Stimulated activated CD8-positive, alpha-beta memory T cell treated with anti-CD3 and anti-CD28 coated beads, Interleukin-12 subunit alpha, Interleukin-12 subunit beta, amount 100 ng/mL, for 4 hours (primary cell): ENCODE measurements at places on chromosomes 11 and 22.

DNA sequence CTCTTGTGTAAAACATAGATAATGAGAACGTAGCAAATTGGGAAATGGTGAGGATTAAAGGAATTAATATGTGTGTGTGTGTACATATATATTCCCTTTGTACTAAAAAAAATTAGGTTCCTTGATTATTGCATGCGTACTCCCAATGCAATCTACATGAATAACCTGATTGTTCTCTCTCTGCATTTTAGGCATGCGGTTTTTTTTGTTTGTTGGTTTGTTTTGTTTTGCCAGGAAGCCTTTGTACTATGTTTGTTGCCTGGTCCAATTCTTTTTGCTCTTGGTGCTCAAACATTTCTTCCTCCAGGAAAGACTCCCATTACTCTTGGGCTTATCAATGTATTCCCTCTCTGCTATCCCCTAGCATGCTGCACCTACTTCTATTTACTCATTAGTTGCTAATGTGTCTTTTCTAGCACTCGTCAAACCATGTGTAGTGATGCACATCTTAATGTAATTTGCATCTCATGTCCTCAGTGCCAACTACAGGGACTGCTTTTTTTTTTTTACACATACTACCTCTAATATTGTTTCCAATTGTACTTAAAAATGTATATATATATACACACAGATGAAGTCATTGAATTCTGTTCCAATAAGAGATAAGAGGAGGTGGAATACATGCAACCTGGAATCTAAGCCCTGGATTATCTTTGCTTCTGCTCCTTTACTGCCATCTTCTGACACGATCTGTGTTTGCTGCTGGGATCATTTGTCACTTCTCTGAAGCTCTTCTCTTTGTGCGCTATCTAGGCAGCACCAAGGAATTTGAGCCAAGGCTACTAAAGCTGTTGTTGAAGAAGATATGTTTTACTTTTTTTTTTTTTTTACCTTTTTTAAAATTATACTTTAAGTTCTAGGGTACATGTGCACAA lies 197.2 kb upstream of the ANO3 start:
- no peak for DNase-seq

- no peak for DNase-seq
Measured at GRCh38 chr11:86740628-86741483, 59.5 kb upstream of the PRSS23 start.

- DNase-seq = no peak
Measured at GRCh38 chr11:862081-862661, 19.5 kb downstream of the TSPAN4 start.

DNA sequence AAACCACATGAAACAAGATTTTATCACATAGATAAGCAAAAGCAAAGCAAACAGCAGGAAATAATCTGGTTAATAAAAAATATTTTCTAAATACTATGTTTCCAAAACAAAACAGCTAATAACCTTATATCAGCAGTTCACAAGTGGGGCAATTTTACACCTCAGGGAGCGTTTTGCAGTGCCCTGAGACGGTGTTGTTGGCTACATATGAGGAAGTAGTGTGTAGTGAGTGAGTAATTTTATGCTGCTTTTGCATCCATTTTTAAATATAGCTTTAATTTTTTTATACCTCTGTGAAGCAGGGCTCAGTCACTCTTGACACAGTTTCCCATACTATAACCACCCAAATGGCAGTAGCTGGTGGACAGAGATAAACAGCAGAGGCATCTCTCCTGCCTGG lies 438.5 kb upstream of the B3GAT1 start:
- DNase-seq = no peak

- no peak for DNase-seq
Measured at GRCh38 chr11:75615751-75616150, 53.1 kb downstream of the MAP6 start.
